ENCODE measurements at places on chromosomes 7 and 10.

GRCh38 chr7:28076423-28077200 is 104.0 kb downstream of the JAZF1 start:
- no peak for DNase-seq

- DNase-seq: no peak
These were observed 19.9 kb upstream of the MAP3K8 start for GRCh38 chr10:30413996-30414576.

DNA sequence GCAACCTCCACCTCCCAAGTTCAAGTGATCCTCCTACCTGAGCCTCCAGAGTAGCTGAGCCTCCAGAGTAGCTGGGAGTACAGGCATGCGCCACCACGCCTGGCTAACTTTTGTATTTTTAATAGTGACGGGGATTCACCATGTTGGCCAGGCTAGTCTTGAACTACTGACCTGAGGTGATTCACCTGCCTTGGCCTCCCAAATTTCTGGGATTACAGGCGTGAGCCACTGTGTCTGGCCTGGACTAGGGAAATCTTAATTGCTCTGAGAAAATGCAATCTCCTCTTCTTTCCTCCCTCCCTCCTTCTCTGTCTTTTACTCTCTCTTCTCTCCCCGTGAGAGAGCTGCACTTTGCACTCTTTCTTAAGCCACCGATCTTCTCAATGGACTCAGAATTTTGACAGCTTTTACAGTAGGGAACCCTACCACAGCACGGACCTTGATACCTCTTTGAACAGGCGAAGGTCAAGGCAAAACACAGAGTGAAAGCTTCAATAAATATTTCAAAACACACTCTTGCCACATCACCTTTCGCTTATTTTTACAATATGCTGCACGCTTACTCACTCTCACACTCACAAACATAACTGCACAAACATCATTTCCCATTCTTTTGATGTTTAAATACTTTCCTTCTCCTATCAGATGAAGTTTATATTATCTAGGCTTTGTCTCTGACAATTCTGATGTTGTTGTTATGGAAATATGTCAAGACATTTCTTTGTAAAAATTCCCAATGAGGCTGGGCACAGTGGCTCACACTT is 173.4 kb upstream of the NRP1 start:
- DNase-seq: no peak

DNA sequence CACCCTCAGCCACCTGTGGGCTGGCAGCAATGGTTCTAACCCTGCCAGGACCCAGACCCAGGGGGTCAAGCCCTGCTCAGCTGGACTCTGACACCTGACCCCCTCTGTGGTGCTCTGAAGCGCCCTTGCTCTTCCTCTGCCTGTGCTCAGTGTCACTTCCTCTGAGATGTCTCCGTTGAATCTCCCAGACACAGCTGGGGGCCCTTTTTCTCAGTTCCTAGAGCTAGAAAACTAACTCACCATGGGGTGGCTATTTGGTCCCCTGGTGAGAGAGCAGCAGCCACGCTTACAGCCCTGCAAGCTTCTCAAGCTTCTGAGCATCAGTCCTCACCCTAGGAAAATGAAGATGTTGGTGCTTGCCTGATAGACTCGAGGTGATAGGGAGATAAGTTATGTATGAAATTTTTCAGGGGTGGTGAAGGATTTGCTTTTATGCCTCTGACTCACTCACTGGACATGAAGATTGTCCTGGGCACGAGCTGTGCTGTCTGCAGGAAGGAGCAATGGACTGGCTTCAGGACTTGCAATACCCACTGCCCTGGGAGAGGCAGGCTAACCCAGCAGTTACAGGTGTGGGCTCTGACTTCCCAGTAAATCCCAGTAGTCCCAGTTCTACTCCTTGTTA is 29.6 kb downstream of the COL13A1 start:
- DNase-seq: no peak

DNA sequence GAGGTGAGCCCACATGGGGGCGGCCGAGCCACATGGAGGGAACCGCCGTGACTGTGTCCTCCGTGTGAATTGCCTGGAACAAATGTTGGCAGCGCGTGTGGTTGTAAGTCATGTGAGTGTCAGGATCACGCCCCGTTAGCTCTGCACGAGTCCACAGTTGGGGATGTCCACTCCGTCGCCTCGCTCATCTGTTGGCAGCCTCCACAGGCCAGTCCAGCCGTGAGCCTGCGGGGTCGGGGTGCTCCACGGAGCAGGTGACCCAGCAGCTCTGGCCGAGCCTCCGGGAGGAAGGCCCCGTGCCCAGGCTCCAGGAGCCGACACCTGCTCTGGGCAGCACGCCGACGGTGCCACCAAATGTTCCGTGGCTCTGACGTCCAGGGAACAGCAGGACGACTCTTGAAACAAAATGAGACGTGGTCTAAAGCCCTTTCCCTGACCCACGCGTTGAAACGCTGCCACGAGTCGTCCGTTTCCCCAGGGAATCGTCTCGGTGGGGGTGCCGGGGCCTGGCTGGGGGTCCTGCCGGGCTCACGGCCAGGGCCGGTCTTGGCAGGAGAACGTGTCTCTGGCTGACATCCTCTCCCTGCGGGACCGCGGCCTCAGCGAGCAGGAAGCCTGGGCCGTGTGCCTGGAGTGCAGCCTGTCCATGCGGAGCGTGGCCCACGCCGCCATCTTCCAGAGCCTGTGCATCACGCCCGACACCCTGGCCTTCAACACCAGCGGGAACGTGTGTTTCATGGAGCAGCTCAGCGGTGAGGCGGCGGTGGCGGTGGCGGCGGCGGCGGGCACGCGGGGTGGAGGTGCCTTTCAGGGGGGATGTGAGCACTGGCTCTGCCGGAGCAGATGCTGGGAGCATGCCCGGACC is 7.0 kb downstream of the KNDC1 start:
- no peak for DNase-seq

All from neural crest cell (in vitro differentiated cells).